Liver (tissue), 10 donors: ENCODE measurements at places on chromosomes 6 and 20. TPM values are rescaled to one million over a fixed set of nuclear protein-coding genes. Genes with fewer than 3 reads are reported as not detected.

Gene ADGB
- total RNA-seq: not detected

DNA sequence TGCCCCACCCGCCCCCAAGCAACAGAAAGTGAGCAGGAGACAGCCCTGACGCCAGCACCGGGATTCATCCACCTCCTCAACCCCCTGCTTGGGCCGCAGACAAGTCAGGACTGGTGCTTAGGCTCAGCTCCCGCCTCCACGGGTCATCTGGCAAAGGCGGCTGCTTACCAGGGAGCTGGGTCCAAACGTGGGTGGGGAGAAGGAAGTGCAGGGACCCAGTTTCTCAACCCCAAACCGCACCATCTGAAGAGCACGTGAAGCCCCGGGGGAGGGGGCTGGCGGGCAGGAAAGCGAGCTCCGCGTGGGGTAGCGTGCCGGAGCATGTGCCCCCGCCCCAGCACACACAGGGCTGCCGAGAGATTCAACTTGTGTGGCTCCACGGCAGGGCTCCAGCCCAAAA is 87.2 kb downstream of the BMP7 start:
- DNase-seq: no peak

DNA sequence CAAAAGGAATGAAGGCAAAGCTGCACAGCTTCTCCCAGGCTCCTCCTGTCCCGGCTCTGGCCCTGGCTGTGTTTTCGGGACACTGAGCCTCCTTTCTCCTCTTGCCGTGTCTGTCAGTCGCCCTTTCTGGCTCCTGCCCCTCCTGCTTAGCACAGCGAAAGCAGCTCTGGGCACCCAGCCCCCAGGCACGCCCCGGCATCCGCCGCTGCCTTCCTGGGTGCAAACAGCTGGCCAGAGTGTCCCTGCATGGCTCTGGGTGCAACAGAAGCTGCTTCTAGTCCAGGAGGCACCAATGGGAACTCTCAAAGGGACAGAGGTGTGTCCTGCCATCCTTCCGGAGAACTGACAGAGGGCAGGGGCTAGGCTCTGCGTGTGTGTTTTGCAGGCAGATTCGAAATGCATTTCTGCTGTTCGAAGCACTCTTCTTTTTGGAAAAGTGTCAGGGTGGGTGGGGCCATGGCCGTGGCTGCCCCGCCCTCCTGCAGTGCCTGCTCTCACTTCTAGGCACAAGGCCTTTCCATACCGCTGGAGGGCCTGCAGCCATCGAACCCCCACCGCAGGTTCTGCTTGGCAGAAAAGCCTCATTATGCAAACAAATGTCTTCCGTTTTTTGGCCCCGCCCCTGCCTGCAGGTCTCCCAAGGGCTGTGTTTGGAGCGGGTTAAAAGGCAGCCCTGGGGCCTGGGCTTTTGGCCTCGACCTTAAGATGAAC is 15.5 kb downstream of the COL9A3 start:
- no peak for DNase-seq

GRCh38 chr20:47860049-47860830 is 75.0 kb upstream of the SULF2 start:
- no peak for DNase-seq

DNA sequence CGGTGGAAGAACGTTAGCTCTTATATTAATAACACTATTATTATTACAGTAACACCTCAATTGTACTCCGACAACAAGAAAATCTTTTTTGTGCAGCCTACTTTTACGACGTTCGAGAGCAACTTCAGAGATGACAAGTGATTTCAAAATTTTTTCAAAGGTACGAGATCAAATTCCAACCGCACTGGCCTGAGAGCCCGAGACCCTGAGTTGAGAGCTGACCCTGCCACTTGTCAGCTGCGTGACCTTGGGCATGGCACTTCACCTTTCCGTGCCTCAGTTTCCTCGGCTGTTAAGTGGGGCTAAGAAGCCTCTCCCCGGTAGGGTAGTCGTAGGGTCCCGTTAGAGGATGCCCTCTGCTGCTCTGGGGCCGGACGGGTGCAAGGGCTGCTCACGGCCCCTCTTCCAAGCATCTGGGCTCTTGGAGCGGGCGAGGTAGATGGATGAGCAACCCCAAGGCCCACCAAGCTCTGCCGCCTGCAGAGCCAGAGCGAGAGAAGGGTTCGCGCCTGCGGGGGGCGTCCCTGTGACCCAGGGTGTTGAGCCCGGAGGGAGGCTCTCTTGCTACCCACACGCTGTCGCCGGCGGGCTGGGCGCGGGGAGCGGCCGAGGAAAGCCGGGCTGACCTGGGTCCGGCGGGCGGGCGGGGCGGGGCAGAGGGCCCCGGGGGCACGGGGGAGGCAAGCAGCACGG is 510 bp downstream of the NDRG3 start:
- DNase-seq: no peak

GRCh38 chr6:36627801-36628246 is 33.7 kb downstream of the SRSF3 start:
- DNase-seq: no peak

Gene PTGIS
- total RNA-seq: 2.4 TPM

Gene MAVS
- total RNA-seq: 20.9 TPM

Gene TRIM15
- total RNA-seq: 2.2 TPM

DNA sequence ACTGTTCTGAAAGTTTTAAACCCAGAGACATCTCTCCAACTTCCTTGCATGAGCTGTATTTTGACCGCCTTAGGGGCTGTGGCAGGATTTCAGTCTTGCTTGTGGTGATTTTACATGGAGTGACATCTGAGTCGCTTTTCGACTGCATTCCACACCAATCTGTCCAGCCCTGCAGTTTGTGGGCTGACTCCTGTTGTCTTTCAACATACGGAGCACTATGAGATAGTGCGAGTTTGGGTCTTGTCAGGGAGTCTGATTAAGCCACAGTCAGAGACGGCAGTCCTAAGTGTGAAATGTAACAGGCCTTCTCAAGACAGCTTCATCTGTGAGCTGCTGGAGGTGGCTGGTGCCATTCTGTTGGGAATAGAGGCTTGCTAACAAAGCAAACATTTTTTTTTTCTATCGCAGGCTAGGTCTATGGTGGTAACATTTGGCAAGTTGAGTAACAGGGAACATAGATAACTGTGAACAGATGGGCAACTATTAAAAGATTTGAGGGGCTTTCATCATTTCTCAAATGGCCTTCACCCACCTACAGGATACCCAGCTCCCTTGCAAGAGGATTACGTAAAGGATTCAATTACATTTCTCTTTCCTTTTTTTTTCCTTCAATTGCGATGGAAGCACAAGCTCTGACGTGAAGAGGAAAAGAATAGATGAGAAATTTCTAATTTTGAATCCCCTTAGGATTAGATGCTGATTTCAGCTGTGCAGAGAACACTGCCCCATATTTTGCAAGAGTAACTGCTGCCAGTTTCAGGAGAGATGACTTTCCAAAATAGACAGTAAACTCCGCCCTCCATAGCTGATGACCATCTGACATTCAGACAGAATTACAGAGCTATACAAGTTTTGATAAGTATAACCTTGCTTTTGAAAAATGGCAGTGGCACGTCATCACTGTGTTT is 25.1 kb downstream of the CAP2 start:
- DNase-seq: no peak

GRCh38 chr6:170229851-170230519 is 60.9 kb downstream of the DLL1 start:
- DNase-seq: no peak

Gene ENPP5
- 0.59 TPM for total RNA-seq

GRCh38 chr20:25066386-25066785 is 8.4 kb upstream of the ACSS1 start:
- DNase-seq: no peak

DNA sequence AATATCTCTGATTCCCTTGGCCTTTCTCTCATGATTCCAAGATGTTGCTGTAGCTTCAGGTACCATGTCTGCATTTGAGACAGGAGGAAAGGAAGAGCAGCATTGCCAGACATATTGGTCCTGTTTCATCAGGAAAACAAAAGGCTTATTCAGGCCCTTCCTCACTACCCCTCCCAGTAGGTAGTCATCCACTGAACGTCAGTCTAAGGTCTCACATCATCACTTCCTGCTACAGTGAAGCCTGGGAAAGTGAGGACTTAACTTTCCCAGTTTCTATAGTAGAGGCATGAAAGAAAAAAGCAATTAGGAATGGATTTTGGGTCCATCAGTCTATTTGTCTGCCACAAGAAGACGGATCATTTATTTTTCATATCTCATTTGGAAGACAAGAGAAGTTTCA is 85.7 kb upstream of the SOX4 start:
- DNase-seq: no peak

GRCh38 chr6:34984416-34984815 is 95.4 kb downstream of the ANKS1A start:
- DNase-seq: no peak

Gene ENTPD6
- 29.7 TPM for total RNA-seq

- DNase-seq: no peak
Measured at GRCh38 chr6:21873562-21873961, 280.0 kb downstream of the SOX4 start.
